ENCODE measurements at places on chromosomes 3 and 15. TPM values are rescaled to one million over a fixed set of nuclear protein-coding genes. Genes with fewer than 3 reads are reported as not detected.

AAGAB gene
- total RNA-seq: 52.7 TPM

GRCh38 chr3:82596805-82597204 is 835.4 kb upstream of the GBE1 start:
- DNase-seq: no peak

DNA sequence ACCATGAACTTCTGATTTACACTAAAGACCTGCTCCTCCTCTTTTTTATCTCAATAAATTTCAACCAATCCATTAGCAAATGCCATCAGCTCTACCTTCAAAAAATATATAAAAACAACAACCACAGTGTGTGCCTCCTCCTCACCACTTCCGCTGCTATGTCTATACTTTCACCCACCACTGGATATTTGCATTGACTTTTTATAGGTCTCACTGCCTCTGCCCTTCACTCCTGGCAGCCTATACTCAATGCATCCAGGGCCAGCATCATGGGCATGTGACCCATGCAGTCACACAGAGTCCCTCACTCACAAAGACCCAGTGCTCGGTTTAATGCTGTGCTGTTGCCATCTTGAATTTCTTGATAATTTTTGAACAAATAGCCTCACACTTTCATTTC is 53.5 kb upstream of the CCDC54 start:
- DNase-seq: no peak

FAM131A gene
- 15.4 TPM for total RNA-seq

GRCh38 chr3:154642145-154642544 is 212.2 kb upstream of the GPR149 start:
- DNase-seq: no peak

CTDSPL2 gene
- 64.7 TPM for total RNA-seq

- no peak for DNase-seq
Measured at GRCh38 chr3:173037840-173038483, 103.1 kb downstream of the SPATA16 start.

- no peak for DNase-seq
Measured at GRCh38 chr3:9553948-9554513, 409 bp upstream of the LHFPL4 start.

GRCh38 chr15:33119273-33119672 is 75.2 kb downstream of the FMN1 start:
- no peak for DNase-seq

DNA sequence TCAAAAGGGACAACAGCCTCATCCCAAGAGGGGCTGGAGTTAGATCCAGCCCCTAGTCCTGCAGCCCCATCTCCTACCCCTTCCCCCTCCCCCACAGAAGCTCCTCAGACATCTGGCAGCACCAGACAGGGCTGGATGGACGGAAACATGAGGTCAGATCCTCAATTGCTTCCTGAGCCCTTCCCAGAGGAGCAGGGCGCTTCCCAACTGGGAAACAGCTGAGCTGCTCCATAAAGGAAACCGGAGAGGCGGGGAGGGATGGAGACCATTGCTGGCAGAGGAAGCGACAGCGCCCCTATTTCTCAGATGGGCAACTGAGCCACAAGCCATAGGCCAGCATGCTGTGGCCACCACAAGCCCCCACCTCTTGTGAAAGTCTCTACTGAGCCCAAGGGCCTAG is 18.3 kb upstream of the CYP11A1 start:
- no peak for DNase-seq

DNA sequence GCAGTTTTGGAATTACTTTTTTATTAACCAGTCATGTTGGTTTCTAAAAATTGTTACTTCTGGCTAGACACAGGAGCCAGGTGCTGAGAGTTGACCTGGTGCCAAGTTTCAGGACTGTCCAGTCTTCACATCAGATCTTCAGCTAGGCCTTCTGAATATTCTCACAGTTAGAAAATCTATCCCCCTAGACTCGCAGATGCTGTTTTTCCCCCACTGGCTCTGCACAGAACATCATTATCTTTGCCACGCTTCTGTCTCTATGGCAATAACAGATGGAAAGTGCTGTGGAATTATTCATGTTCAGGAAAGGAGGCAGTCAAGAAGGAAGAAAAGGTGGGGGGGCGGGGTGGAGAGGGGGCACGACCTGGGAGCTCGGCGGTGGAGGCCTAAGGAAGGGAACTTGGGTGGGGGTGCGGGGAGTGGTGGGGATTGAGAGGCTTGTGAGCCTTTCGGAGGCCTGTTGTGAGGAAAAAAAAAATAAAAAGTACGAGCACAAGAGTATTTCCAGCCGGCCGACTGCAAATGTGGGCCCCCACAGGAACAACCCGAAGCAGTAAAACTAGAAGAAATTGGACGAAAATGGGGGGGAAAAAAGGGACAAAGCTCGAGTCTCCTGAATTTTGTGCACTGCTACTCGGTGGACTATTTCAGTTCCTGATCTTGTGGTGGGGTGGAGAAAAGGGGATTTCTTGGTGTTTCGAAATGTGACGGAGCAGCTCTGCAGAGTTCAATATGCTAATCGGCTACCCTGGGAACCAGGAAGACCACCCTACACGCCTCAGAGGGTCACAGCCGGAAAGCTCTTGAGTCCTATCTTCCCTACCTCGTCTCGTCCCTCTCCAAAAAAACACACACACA is 1.5 kb upstream of the SKIL start:
- DNase-seq: no peak

Data from H1 (cell line).